ENCODE measurements at places on chromosomes 13 and 19. TPM values are rescaled to one million over a fixed set of nuclear protein-coding genes. Genes with fewer than 3 reads are reported as not detected.
A peak's percentile ranks its signal among the peaks of the same experiment; 100 is the strongest.

HSPB6 gene
- 0.13 TPM for total RNA-seq

- no peak for DNase-seq
Observed at GRCh38 chr19:42281827-42282762, 13.0 kb downstream of the CIC start.

GNG7 gene
- under 0.01 TPM for total RNA-seq

TSEN34 gene
- total RNA-seq: 50.2 TPM

DNA sequence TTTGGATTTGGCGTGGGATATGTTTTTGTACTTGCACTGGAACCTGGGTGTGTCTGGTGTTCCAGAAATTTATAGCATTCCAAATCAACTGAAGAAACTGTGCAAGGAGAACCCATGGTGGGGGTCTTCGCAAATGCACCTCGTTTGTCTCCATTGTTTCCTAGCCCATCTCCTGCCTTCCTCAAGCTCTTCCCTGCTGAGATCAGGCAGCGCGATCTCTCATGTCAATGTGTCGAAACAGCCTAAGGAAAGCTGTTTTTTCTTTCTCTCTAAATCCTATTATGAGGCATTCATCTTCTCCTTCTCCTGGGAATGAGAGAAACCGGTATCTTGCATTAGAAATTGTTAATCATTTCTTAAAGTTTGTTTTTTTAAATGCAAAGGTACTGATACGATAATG is 131.0 kb downstream of the KLF5 start:
- DNase-seq: no peak

DNA sequence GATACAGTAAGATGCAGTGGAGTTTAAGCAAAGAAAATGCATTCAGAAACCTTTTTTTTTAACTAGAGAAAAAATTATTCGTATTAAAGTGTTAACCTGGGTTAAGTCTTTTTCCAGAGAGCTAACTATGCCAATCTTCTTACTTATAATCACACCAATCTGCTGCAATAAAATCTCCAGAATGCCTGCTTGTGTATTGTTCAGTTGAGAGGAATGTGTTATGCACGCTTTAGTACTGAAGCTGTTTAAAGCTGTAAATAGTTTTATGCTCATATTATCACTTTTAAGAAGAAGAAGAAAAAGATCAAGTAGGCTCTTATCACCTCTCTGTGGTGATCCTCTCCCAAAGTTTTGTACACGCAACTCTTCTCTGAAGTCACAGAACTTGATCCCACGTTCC is 528.7 kb downstream of the RFC3 start:
- DNase-seq: no peak

GRCh38 chr19:53867225-53868090 is at the start of gene MYADM:
Gene MYADM (plus strand): TSS chr19:53867883. CDS start chr19:53873530, 5,647 bp downstream.
- peak; percentile 91 for DNase-seq

REXO1 gene
- 2.4 TPM for total RNA-seq

DNA sequence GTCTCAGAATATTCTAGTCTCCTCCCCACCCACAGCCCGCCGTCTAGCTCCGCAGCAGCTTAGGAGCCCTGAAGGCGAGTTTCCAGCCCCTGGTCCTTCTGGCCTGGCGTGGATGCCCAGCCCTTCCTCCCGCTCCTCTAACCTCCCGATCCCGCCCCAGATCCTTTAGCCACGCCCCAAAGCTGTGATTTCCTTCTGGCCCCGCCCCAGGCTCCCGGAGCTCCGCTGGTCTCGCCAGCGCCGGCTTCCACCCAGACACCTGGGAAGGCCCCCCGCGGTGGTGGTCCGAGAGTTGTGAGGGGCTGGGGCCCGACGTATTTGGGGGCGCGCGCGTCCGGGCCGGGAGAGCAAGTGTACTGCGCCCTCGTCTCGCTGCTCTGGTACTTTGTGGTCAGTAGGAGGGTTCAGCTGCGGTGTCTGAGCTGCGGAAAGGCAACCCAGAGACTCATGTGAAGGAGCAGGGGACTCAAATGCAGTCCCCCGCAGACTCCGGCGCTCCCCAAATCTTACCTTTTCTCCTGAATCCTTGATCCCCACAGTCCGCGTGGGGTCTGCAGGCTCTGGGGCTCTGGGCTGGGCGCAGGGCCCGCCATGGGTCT is at the start of gene CGB7:
Gene CGB7, minus strand, starts transcription at position 114 of the 599 bp plus-strand sequence. CDS start 2,374 bp downstream, outside the sequence.
- peak; percentile 60 for DNase-seq

DNA sequence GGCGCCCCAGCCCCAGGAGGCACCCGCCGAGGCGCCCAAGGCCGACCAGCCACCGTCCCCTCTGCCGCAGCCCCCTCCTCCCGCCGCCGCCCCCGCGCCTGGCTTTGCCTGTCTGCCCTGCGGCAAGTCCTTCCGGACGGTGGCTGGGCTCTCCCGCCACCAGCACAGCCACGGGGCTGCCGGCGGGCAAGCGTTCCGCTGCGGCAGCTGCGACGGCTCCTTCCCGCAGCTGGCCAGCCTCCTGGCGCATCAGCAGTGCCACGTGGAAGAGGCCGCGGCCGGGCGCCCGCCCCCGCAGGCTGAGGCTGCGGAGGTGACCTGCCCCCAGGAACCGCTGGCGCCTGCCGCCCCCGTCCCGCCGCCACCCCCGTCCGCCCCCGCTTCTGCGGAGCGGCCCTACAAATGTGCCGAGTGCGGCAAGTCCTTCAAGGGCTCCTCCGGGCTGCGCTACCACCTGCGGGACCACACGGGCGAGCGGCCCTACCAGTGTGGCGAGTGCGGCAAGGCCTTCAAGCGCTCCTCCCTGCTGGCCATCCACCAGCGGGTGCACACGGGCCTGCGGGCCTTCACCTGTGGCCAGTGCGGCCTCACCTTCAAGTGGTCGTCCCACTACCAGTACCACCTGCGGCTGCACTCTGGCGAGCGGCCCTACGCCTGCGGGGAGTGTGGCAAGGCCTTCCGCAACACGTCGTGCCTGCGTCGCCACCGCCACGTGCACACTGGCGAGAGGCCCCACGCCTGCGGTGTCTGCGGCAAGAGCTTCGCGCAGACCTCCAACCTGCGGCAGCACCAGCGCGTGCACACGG is 2.6 kb upstream of the NAT14 start:
- DNase-seq: no peak

- DNase-seq: no peak
Observed at GRCh38 chr13:63741029-63741813, 2325.6 kb upstream of the PCDH20 start.

FSD1 gene
- total RNA-seq: 0.13 TPM

FAM83E gene
- 21.9 TPM for total RNA-seq

GRCh38 chr13:93146584-93147297 is 79.9 kb upstream of the GPC6 start:
- peak; percentile 22 for DNase-seq

- DNase-seq: no peak
Observed at GRCh38 chr19:371501-372168, 27.0 kb upstream of the MIER2 start.

KRTDAP gene
- total RNA-seq: not detected

GRCh38 chr13:75334634-75335447 is 147.1 kb downstream of the TBC1D4 start:
- DNase-seq: no peak

- DNase-seq: no peak
Observed at GRCh38 chr13:59360108-59360507, 803.6 kb downstream of the DIAPH3 start.

- no peak for DNase-seq
Observed at GRCh38 chr19:55157064-55157908, at the start of gene TNNI3. Gene TNNI3 (minus strand): TSS chr19:55157732. CDS start chr19:55157589, 143 bp downstream.

GRCh38 chr19:6739390-6739882 is at the start of gene TRIP10:
Gene TRIP10 (plus strand): TSS chr19:6739680. CDS start chr19:6739762, 82 bp downstream.
- no peak for DNase-seq

GRCh38 chr13:67880916-67881315 is 650.8 kb upstream of the PCDH9 start:
- DNase-seq: peak; percentile 15

- DNase-seq: no peak
Observed at GRCh38 chr19:6576869-6577475, 14.0 kb downstream of the CD70 start.

GRCh38 chr13:100751826-100752225 is 77.2 kb upstream of the TMTC4 start:
- no peak for DNase-seq

SYNGR4 gene
- not detected for total RNA-seq

DNAJC3 gene
- total RNA-seq: 72.7 TPM

DNA sequence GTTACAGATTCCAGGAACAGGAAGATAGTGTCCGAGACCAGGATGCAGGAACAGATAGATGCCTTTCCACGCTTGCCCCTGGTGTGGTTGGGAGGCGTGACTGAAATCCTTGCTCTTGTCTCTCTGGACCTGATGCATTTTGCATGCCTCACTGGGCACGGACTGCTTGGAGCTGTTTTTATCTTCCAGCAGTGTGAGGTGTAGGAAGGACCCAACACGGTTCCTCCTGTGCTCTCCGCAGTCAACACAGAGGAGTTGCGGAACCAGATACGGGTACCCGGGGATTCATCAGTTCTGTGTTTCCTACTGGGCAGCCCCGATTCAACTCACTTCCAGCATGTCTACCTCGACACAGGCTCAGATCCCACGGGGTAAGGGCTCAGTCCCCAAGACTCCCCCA is 6.5 kb downstream of the DOT1L start:
- DNase-seq: no peak

- no peak for DNase-seq
Observed at GRCh38 chr19:49009828-49010227, 7.1 kb downstream of the LHB start.

DNA sequence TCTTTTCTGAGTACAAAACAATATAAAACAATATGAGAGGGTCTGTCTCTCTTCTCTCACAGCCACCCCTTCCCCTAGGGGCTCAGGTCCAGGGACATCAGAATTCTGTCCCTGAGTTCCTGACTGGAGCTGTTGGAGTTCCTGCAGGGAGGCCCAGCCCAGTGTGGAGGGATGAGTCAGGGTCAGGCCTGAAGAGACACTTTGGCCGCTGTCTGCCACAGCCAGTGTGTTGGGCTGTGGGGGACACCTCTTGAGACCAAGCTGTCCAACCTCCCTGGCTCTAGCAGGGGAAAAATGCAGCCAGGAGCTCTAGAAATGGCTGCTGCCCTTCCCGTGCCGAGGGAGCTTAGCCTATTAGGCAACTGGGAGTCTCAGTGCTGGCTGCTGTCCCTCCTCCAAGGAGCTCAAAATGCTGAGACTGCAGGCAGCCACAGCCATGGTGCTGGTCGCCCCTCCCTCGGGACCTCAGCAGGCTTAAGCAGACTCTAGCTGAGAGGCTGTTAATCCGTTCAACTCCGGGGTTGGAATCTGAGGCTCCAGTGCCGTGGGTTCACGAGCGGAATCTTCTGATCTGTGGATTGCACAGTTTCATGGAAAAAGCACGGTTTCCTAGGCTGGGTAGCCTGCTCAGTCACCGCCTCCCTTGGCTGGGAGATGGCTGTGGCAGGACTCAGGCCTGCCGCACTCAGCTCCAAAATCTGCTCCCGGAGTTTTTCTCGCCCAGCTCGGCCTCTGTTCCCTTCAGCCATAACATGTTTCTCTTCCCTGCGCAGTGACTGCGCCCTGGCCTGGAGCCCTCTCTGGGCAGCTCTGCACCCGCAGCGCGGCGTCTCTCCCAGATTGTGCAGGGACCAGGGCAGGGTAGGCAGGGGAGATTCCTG is 3.8 kb upstream of the ZNF626 start:
- DNase-seq: no peak

TUBB4A gene
- total RNA-seq: not detected

- no peak for DNase-seq
Observed at GRCh38 chr13:40160618-40161350, 505.3 kb downstream of the COG6 start.

GRCh38 chr13:33174931-33175330 is 110.6 kb downstream of the STARD13 start:
- DNase-seq: no peak

DNA sequence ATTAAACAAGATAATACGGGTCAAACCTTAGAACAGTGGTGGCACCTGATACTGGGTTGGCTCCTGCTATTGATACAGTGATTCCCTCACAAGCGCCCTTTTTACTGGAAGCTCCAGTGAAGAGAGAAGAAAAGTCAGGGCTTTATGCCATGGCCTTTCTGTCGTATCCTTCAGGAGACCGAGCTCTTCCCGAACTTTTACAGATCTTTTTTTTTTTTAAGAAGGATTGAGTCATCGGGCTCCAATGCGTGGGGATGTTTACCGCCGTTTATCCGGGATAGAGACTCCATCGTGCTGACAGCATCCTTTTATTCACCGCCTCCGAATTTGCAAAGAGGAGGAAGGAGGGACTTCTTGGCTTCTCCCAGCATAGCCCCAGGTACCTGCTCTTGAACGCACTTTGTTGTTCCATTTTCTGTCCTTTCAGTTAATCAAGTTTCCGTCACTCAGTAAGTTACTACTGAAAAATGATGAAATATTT is 574 bp downstream of the ZNF227 start:
- DNase-seq: peak; percentile 31

DNA sequence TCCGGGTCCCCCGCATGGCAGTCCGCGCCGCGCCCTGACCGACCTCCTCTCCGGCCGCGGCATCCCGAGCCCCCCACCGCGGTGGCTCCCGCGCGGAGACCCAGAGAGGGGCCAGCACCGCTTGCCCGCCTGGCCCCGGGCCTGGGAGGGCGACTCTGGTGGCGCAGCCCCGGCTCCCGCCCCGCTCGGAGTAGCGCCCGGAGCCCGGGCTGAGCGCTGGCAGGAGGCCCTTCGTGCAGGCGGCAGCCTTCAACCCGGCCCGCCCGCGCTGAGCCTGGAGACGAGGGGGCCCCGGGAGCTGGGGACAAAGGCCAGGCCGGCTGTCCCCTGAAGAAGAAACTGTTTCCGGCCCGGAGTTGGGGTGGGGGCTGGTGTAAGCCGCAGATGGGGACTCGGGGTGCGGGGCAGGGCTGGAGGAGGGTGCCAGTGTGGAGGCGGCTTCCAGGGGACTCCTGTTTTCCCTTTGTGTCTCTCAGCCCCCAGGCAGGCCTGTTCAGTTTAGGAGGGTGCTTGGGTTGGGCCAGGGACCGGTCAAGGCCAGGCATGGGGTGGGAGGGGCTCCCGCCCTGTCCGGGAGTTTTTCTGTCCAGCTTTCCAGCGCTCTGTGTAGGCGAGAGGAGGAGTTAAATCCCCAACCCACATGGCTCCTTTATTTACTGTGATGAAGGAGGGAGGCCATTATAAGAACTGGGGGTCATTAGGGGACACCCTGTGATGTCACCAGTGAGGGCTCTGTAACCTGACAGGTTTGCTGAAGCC is 935 bp downstream of the LRP3 start:
- DNase-seq: no peak

IRGC gene
- total RNA-seq: not detected

DNA sequence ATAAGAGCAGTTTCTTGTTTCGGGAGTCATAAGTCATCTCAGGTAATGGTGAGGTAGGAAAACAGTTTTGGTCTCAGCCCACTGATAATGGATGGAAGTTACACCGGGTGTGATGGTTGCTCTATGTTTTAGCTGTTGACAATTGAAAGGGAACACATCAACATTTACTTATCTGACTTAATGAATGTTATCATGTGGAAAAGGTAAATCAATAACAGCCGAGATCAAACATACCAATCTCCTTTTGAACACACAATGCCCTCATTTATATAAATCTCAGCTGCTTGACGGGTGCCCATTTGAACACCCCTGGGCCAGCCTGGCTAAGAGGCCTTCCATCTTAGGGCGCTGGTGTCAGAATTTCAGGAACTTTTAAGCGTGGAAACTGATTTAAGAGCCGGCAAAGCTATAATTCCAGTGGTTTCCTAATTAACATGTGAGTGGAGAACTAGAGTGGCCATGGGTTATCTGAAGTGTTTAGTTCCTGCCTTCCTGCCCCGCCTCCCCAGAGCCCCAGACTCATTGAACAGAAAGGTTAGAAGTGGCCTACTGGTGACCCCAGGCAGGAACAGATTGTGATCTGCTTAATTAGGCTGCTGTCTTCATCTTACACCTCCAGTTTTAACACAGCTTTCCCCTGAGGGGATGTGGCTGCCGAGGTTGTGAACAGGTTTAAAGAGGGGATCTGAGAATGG is 572.7 kb downstream of the FGF9 start:
- no peak for DNase-seq

ZNF136 gene
- total RNA-seq: 4.5 TPM
